ENCODE measurements at places on chromosomes 7 and 10.

DNA sequence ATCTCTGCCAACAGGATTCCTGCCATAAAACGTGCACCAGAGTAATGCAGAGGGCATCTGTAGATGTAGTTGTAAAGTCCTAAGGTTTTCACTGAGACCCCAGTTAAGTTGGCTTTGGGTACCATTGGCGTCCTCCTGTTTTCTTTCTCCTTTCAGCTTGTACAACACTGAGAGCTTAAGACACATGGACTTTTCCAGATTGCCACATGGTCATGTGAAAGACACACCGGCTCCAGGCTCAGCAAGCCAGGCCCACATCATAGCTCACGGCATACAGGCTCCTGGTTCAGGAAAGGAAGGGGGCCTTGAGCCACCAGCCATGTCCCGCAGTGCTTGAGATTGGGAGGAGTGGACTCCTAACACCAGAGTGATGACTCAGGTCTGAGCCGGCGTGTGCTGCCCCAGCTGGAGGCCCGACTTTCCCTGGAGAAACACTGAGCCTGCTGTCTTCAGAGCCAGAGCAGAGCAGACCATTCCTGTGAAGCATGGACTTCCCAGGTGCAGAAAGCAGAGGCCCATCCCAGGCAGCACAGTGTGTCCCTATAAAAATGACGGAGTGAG is 252.7 kb downstream of the PRPF18 start:
- no peak for DNase-seq

- no peak for DNase-seq
Observed at GRCh38 chr10:54402576-54402975, 398.5 kb downstream of the PCDH15 start.

DNA sequence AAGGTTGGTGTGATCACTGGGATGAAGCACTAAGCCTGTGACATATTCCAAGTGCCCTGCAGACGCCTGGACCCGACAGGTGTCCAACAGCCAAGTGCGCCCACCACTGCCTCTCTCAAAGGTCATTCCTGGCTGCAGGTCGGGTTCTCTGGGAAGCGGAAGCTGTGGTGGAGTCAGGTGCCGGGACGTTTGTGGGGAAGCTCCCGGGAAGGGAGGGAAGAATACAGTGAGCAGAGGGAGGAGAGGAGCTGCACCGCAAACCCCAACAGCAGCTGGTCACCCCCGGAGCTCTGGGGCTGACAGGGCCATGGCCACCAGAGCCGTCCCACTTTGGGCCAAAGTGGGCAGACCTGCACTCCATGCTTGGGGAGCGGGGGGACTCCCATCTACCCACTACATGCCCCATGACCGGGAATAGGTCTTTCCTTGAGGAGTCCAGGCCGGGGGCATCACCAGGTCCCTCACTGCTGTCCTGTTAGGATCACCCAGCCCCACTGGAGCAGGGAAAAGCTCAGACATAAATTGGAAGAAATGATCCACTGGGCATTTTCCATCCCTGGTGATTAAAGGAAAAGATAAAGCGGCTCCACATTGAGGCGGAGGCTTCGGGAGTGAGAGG is 84.5 kb upstream of the PPP2R2D start:
- no peak for DNase-seq

DNA sequence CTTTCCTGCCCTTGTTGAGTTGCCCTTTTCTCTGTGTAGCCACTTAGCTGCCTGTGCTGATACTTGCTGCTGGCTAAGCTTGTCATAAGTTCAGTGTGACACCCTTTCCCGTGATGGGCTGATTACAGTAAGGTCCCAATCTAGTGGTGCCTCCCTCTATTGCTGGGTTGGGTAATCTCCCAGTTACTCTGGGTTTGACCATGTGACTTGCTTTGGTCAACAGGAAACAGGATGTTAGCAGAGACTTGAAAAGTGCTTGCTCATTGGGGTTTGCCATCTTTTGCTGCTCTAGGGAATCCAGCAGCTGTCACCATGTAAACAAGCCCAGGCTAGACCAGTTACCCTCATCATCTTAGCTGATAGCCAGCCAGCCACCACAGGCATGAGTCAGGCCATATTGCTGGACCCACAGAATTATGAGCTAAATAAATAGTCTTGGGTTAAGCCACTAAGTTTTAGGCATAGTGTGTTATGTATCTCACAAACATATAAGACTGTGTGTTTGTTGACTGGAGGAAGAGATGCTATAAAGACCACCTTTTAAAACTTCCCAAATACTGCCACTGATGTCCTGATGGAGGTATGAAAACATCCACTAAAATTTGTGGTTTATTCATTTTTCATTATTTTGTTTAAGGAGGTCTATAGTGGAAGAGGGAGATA is 4.0 kb upstream of the LEP start:
- DNase-seq: peak; percentile 99

- DNase-seq: no peak
Observed at GRCh38 chr7:27941522-27941921, 201.6 kb downstream of the TAX1BP1 start.

DNA sequence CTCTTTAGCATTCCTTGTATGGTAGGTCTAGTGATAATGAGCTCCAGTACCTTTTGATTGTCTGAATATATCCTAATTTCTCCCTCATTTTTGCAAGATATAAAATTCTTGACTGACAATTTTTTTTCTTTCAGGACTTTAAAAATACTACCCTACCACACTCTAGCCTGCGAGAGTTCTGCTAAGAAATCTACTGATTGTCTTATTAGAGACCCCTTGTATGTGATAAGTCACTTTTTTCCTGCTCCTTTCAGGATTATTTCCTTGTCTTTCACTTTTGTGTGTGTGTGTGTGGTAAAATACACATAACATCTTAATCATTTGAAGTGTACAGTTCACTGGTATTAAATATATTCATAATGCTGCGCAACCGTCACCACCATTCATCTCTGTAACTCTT is 68.7 kb upstream of the PPP1R9A start:
- DNase-seq: no peak

GRCh38 chr10:124417895-124418725 is 613 bp downstream of the OAT start:
- peak; percentile 16 for DNase-seq

- DNase-seq: no peak
Observed at GRCh38 chr10:113557903-113558321, 5.1 kb downstream of the HABP2 start.

Measured in MV-4-11 (cell line).